Epithelial cell of prostate (primary cell): ENCODE measurements at places on chromosomes 7 and 10.

- DNase-seq = no peak
Observed at GRCh38 chr7:2149672-2150444, 82.9 kb downstream of the MAD1L1 start.

DNA sequence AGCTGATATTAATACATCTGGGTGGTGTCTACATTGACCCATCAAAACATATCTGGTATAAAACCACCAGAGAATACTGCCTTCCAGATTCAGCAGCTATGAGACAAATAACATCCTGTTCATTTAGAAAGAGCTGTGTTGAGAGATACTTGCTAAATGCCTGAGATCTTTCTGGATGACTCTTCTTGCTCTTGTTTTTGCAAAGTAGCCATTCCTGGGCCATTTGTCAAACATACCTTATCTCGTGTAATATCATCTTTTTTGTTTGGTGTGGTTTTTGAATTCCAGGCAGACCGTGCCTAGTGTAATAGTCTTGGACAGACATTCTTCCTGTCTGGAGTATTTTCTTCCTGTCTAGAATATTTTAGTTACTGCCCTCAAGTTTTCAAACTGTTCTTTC is 74.7 kb upstream of the PRR15 start:
- peak; percentile 29 for DNase-seq

GRCh38 chr7:115271332-115272235 is 349.7 kb downstream of the MDFIC start:
- DNase-seq = no peak

GRCh38 chr10:101843032-101844021 is at the start of gene KCNIP2:
Gene KCNIP2, minus strand, starts transcription at chr10:101843800. Its CDS starts 232 bp downstream, at chr10:101843568.
- no peak for DNase-seq

DNA sequence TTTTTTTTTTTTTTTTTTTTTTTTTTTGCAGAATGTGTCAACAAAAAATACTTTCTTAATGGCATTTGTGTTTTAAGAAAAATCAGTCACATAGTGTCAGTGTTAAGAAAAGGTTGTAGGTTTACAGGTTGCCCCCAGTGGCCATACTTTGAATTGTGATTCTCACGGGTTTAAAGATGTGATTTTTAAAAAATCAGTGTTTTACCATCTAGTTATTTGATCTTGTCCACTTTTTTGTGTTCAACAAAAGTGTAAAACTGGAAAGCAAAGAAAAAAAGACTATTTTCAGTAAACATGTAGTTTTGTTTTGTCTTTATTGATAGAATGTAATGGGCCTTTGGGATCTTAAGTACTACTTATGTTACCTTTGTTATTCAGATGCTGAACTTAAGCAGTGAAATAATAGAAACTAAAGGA is 25.7 kb downstream of the SUV39H2 start:
- no peak for DNase-seq

DNA sequence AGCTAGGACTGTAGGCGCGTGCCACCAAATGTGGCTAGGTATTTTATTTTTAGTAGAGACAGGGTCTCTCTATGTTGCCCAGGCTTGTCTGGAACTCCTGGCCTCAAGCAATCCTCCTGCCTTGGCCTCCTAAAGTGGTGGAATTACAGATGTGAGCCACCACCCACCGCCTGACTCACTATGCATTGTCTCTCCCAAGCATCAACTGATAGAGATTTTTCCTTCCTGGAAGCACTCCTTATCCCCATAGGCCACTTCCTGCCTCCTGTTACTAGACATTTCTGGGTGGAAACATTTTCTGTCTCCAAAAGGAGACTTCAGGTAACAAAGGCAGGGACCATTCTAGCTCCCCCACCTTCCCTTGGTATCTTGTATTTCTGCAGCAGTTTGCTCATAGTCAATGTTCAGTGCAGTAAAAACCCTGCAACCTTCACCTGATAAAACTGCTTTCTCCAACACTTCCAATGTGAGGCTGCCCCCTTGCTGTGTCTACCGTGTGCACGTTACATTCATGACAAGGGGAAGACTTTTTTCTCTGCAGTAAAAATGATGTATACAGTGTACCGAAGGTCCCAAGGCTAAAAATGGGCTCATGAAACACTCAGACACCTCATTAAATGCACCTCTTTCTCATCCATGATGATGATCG is 84.9 kb downstream of the NHLRC2 start:
- no peak for DNase-seq

DNA sequence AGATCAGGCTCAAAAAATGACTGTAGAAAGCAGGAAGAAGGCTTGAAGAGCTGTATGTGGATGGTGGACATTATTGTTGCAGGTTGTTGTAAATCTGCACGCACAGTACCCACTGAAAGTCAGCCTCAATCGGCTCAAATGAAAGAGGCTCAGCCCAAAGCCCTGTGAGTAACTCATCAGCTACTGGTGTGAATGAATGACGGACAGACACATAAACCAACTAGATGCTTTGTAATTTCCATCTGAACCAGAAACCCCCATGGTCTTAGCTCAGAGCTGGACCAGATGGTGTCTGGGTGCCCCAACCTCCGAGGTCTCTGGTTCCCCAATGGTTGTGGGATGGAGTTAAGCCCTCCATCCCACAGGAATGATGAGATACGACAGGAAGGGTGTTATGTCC is 7.4 kb downstream of the CALN1 start:
- DNase-seq = no peak

DNA sequence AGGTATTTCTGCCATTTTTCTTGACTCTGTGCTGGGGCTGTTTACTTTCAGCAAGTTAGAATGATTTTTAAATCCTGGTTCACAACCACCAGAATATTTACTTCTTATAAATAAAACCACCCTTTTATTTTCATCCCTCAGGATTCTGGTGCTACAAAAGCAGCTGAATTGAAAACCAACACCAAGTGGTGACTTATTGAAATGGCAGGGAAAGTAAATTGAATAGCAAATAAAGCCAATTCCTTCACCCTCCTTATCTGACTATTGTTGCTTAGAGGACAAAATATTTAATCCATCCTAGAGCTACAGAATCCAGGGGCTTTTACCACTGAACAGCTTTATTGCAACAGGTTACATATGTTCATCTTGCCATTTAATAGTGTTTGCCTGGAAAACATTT is 828.6 kb upstream of the GHITM start:
- DNase-seq = no peak

DNA sequence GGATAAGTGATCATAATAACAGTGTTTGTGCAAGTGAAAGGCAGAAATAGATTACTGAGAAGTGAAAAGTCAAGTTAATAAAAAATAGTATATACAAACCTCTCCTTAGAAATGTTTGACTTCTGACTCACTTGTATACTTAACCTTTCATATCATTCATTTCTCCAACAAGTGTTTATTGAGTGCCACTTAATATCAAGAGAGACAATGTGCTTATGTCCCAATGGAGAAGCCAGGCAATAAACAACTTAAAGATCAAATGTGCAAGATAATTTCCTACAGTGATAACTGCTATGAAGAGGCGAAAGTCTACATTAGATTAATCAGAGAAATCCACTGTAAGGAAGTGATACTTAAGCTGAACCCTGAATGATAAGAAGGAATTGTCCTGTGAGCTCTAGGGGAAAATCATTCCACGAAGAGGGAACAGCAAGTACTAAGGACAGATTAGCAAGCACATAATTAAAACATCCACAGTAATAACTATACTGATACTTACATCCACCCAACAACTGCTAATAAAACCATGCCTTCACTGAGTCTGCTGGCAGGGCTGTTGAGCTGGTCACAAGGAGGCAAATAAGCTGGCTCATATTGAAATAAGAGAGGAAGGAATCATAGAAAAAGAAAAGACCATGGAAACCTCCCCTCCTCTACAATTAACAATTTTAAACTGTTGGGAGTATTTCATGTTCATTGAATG is 203.5 kb downstream of the CTNNA3 start:
- DNase-seq = no peak

DNA sequence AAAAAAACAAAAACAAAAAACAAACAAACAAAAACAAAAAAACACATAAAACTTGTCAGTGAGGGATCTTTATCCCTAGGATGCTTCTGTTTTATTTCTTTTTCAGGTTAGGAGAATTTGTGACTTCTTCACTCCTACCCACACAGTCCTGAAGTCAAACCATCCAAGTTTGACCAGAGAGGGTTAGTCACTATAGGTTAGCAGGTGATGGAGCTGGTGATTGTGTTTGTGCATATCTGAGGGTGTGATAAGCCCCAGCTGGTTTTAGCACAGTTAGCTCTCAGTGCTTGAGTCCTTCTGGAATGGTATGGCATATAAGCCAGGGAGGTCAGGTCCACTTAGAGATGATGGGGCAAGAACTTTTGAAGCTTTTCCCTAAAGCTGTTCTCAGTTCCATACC is 11.8 kb upstream of the IKZF1 start:
- DNase-seq = no peak
